ENCODE measurements at places on chromosomes 13 and 19. TPM values are rescaled to one million over a fixed set of nuclear protein-coding genes. Genes with fewer than 3 reads are reported as not detected.
A peak's percentile ranks its signal among the peaks of the same experiment; 100 is the strongest.

The CACNA1A gene
- total RNA-seq = 0.98 TPM

DNA sequence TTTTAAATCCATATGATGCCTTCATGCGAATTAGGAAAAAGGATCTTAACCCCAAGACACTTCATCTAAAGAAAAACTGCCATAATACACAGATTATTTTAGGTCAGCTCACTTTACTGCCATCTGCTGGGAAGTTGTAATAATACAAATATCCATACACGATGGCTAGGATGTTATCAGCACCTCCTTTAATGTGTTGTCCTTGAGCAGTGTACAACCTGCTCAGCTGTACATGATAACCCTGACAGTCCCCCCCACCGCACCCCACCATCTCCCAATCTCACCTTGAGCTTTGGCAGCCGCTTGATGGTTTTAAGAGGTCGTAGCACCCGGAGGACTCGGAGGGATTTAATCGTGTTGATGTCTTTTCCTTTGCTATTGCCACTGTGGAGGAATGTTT, 112.2 kb downstream of the IER2 start:
- DNase-seq = no peak

- no peak for DNase-seq
Measured at GRCh38 chr13:39297664-39298171, 259.5 kb downstream of the NHLRC3 start.

- peak; percentile 52 for DNase-seq
Measured at GRCh38 chr13:93151277-93151676, 75.3 kb upstream of the GPC6 start.

DNA sequence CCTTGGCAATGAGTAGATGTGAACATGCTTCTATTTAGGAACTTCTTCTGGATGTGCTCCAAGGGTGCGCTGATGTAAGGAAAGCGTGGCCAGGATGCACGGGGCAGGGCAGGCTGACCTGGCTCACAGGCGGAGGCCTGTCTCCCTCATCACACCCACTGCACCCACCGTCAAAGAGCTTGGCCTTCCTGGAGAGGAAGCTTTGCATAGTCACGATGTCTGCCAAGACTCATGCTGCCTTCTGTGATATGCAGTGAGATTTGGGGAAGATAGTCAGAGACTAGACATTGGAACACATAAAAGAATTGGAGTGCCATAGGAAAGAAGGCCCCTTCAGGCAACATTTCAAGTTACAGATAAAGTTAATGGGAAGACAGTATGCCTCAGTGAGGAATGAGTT, 82.0 kb downstream of the MYO16 start:
- DNase-seq = no peak

DNA sequence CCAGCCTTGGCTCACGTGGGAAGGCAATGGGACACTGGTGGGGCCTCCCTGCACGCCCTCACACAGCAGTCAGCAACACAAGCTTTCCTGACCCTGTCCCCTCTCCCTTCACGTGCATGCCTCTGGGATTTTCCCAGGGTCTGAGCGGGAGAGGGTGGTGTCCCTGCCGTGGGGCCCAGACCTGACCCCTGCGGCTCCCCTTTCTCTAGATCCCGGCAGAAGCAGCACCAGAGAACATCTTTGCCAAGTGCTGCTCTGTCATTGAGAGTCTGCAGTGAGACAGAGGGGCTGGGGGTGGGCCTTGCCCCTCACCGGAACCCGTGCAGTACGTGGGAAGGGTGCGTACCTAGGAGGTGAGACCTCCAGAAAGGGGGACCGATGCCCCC, 12.6 kb downstream of the KHSRP start:
- no peak for DNase-seq

The C3 gene
- total RNA-seq = 16.1 TPM

DNA sequence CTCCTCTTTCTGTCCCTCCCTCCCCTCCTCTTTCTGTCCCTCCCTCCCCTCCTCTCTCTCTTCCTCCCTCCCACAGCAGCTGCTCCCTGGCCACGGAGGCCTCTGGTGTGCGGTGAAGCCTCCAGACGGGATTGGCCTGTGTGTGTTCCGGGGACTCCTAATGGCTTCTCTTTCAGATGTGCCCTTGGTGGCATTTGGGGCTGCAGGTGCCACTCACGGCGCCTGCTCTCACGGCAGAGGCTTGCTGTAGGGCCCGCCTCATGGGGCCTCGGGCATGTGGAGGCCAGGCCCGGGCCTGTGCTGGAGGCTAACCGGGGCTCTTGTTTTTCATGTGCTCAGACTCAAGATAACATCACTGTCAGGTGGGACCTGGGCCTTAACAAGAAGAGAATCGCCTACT, 20.9 kb downstream of the UPF1 start:
- no peak for DNase-seq

- peak; percentile 22 for DNase-seq
Measured at GRCh38 chr13:98443329-98443728, 133.6 kb downstream of the STK24 start.

The RDH8 gene
- total RNA-seq = not detected

DNA sequence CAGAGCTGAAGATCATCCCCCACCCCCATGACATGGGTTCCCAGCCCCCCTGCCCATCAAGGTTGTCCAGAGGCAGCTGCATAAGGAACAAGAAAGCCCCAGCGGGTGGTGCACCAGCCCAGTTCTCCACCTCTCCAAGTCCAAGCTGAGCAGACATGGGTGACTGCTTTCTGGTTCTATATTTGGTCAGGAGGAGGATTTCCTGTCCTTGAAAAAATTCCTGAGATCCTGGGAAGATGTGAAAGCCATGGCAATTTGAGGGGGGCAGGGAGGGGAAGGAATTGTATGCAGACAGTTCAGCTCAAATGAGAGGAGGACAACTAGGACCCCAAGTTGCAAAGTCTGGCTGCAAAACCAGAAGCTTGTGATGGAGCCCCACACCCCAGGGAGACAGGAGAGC, 55.4 kb upstream of the ADGRE5 start:
- peak; percentile 1 for DNase-seq

DNA sequence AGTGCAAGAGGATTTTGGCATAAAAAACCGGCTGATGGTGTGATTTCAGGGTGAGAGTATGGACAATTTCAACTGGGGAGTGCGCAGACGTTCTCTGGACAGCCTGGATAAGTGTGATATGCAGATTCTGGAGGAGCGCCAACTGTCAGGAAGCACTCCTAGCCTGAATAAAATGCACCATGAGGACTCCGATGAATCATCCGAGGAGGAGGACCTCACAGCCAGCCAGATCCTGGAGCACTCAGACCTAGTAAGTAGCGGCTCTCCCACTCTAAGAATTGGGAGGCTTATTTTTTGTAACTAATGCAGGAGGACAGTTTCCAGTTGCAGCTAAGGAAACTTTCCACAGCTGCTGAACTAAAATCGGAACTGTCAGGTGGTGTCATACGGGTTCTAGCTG, 53.6 kb downstream of the ZAR1L start:
- DNase-seq = no peak

DNA sequence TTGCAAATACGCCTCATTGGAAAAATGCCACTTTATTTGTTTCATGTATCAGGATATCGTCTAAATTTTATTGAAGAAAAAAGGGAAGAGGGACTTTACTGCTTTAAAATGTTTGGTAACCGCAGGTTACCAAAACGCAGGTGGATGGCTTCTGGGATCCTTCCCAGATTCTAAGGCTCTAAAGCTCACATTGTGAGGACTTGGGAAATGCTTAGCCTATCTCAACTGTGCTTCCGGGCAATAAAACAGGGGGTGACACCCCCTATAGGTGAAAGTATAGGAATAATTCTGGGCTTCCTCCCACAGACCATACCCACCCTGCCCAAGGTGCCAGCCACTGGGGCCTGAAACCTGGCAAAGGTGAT, 73.2 kb upstream of the IPO5 start:
- DNase-seq = no peak

GRCh38 chr13:39353988-39354387, 249.0 kb downstream of the LHFPL6 start:
- DNase-seq = no peak

DNA sequence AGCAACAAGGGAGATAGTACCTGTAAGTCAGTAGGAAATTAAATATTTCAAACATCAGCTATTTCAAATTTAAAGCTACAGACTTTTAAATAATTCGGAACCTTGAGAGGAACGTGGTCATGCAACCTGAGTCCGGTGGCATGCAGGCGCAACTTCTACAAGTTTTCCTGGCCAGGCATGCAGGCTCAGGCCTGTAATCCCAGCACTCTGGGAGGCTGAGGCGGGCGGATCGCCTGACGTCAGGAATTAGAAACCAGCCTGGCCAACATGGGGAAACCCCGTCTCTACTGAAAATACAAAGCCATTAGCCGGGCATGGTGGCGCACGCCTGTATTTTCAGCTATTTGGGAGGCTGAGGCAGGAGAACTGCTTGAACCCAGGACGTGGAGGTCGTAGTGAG, 2.2 kb upstream of the ZNF701 start:
- DNase-seq = no peak

DNA sequence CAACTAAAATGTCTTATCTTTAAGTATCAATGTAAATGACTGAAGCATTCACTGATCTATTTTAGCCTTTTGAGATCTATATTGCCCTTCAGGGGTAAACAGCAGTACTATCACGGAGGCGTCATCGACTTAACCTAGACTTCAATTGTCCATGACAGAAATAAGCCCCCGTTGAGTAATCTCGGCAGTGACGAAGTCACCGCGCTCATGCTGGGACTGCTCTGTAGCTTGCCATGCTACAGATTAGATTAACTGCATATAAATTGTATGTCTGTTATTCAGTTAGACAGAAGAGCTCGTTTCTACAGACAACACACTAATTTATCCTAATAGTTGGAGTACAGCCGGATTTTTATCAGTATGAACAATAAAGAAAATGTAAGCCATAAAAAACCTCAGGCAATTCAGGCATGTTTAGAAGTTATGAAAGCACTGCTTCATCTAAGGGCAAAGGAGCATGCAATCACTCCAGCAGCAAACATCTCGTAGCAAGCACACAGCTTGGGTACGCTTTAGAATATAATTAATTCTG, 56.6 kb downstream of the TUBGCP3 start:
- no peak for DNase-seq

The LRG1 gene
- 0.35 TPM for total RNA-seq

DNA sequence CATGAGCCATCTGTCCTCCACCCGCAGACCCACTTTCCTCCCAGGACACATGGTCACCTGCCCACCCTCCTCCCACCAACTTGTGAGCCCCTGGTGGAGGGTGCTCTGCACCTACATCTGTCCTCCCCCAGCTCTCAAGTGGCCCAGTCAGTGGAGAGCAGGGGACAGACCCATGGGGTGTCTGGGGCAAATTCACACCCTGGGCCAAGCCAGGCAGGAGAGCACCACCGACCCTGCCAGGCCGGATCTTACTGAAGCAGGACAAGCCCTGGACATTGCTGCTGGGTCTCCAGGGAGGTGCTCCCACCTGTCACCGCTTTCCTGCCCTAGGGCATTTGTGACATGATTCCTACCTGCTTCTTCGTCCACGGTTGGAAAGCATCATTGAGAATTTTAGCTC, 221.6 kb downstream of the TUBA3C start:
- no peak for DNase-seq

DNA sequence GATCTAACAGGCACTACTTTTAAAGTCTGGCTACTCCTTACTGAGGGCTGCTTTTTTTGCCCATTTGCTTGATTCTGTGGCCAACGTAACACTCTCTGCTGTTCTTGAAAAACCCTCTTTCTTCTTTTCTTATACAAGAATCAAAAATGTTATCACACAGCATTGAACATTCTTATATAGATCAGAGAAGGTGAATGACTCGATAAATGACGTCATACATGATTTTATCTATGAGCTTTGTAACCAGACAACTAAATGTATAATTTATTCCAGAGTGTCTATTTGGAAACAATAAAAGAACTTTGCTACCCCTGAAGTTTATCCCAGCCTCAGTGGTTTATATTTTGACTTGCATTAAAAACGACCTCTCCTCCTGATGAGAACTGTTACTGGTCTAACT, 12.4 kb downstream of the RFX2 start:
- no peak for DNase-seq

- DNase-seq = no peak
Measured at GRCh38 chr13:101490406-101491015, 38.0 kb downstream of the ITGBL1 start.

DNA sequence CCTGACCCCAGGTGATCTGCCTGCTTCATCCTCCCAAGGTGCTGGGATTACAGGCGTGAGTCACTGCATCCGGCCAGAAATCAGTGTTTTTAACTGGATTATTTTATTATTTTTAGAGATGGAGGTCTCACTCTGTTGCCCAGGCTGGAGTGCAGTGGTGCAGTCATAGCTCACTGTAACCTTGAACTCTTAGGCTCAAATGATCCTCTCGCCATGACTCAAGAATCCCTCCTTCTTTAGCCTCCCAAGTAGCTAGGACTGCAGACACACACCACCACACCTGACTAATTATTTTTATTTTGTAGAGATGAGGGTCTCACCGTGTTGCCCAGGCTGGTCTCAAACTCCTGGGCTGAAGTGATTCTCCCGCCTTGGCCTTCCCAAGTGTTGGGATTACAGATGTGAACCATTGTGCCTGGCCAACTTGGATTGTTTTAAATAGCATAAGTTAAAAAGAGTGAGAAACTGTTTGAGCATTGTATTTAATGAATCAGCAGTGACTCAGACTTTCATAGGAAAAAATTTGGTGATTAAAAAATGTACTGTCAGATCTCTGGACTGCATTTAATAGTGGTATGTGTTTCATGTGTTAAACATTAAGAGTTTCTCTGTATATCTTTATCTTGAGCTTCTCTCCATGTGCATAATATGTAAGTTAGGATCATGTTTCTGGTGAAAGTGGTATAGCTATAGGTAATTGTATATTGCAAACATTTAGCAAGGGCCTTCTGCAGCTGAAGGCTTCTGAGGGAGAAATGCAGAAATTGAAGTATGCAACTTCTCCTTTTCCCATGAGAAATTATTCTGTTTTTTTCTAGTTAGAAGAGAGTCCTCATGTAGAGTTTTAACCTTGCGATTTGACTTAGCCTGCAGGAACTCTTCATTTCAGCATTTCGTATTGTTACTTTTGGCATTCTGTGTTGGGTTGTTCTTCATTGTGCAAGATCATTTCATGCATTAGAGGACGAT, 121.2 kb downstream of the PCCA start:
- peak; percentile 6 for DNase-seq

The DHRS12 gene
- total RNA-seq = 2.4 TPM

The NRTN gene
- 0.94 TPM for total RNA-seq

The PBX4 gene
- 2.7 TPM for total RNA-seq

DNA sequence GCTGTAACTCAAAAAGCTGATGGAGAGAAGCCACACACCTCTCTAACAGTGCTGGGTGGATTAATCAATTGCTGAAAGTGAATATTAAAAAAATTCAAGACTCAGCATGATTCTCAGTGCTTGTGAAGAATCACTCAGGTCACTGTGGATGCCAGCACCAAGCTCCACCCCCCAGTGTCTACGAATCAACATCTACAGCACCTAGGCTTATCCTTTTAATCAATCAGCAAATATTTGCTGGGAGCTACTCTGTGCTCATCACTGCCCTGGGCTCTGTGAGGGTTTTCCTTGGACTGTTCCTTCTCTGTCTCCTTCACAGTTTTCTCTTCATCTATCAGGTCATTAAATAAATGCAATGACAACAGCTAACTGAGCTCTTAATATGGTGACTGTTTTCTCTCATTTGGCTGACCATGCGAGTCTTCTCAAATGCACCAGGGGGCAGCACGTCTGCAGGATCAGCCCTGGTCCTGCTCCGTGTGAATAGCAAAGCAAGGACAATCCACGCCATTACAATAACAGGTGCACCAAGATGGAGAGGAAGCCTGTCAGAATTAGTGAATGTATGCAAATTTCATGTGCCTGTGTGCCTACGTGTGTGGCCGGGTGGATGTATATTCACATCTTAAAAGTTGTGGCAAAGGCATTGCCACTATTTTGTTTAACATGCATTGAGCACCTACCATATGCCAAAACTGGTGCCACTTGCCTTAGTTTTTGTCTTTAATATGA, 14.6 kb upstream of the C13orf42 start:
- DNase-seq = no peak

The CGB8 gene
- 1.2 TPM for total RNA-seq

GRCh38 chr19:51754109-51754508, 2.4 kb upstream of the FPR1 start:
- no peak for DNase-seq
